A549 treated with GW870086 at 1 μM for 4 hours (cell line): ENCODE measurements at places on chromosomes 4 and X. TPM values are rescaled to one million over a fixed set of nuclear protein-coding genes. Genes with fewer than 3 reads are reported as not detected.

LRP2BP gene
- 0.06 to 0.31 TPM (median 0.14 TPM) in 5 replicates for total RNA-seq

TCP11X2 gene
- total RNA-seq = not detected in 5 replicates

FRMPD3 gene
- 0.07 to 0.11 TPM (median 0.10 TPM) in 5 replicates for total RNA-seq

FRG1 gene
- 37.8 to 43.5 TPM (median 38.1 TPM) in 5 replicates for total RNA-seq

ITM2A gene
- total RNA-seq = 0.21 TPM in 1 of 5 replicates, not detected in the others

KLHL13 gene
- total RNA-seq = 0.11 to 0.47 TPM (median 0.27 TPM) in 5 replicates

BMPR1B gene
- total RNA-seq = 4.5 to 7.4 TPM (median 6.4 TPM) in 5 replicates

AKAP14 gene
- total RNA-seq = not detected in 5 replicates

ZNF81 gene
- 3.3 to 7.7 TPM (median 6.2 TPM) in 5 replicates for total RNA-seq

MMRN1 gene
- not detected in 5 replicates for total RNA-seq

ZNF182 gene
- 2.8 to 3.9 TPM (median 3.7 TPM) in 5 replicates for total RNA-seq

SRPK3 gene
- not detected in 5 replicates for total RNA-seq

GSX2 gene
- not detected in 5 replicates for total RNA-seq

ANTXR2 gene
- total RNA-seq = 2.8 to 4.7 TPM (median 3.7 TPM) in 5 replicates

SPACA5 gene
- not detected in 5 replicates for total RNA-seq

KIF4A gene
- 26.0 to 31.5 TPM (median 27.0 TPM) in 5 replicates for total RNA-seq

PIN4 gene
- total RNA-seq = 34.5 to 59.9 TPM (median 37.9 TPM) in 5 replicates

MAGEB17 gene
- not detected in 5 replicates for total RNA-seq

SSX1 gene
- not detected in 5 replicates for total RNA-seq

CT45A3 gene
- total RNA-seq = 0.23 to 0.31 TPM (median 0.27 TPM) in 3 of 5 replicates, not detected in the others

XPNPEP2 gene
- total RNA-seq = not detected in 5 replicates

SSX4B gene
- not detected in 5 replicates for total RNA-seq

EVC2 gene
- 1.9 to 2.3 TPM (median 2.1 TPM) in 5 replicates for total RNA-seq

OTUD6A gene
- total RNA-seq = not detected in 5 replicates

LAMP2 gene
- total RNA-seq = 83.4 to 104 TPM (median 99.7 TPM) in 5 replicates

HDX gene
- 1.6 to 3.0 TPM (median 2.1 TPM) in 5 replicates for total RNA-seq

LINC00632 gene
- 0.89 to 1.9 TPM (median 1.3 TPM) in 5 replicates for total RNA-seq

BMX gene
- total RNA-seq = not detected in 5 replicates

GSTCD gene
- total RNA-seq = 3.2 to 7.7 TPM (median 5.8 TPM) in 5 replicates

GALNTL6 gene
- 0.06 to 0.22 TPM (median 0.10 TPM) in 5 replicates for total RNA-seq

ARAP2 gene
- total RNA-seq = 0.19 to 0.41 TPM (median 0.35 TPM) in 5 replicates

TNIP3 gene
- total RNA-seq = 0.16 to 0.50 TPM (median 0.45 TPM) in 4 of 5 replicates, not detected in the other

PRKG2 gene
- total RNA-seq = 0.56 to 1.2 TPM (median 0.71 TPM) in 5 replicates

CXCL5 gene
- 27.7 to 36.9 TPM (median 34.8 TPM) in 5 replicates for total RNA-seq

XAGE1A gene
- 13.4 to 38.8 TPM (median 19.6 TPM) in 3 of 5 replicates, not detected in the others for total RNA-seq

PPP4R3C gene
- total RNA-seq = not detected in 5 replicates

HTR2C gene
- total RNA-seq = not detected in 5 replicates

RBM47 gene
- total RNA-seq = 19.5 to 26.4 TPM (median 24.1 TPM) in 5 replicates

SORCS2 gene
- 2.5 to 5.0 TPM (median 4.7 TPM) in 5 replicates for total RNA-seq

STATH gene
- total RNA-seq = not detected in 5 replicates

SLIT2 gene
- total RNA-seq = 0.02 to 0.18 TPM (median 0.07 TPM) in 4 of 5 replicates, not detected in the other

FATE1 gene
- total RNA-seq = not detected in 5 replicates

ENPEP gene
- 0.05 to 0.32 TPM (median 0.18 TPM) in 4 of 5 replicates, not detected in the other for total RNA-seq

NKX1-1 gene
- total RNA-seq = not detected in 5 replicates

SLC10A4 gene
- total RNA-seq = 4.5 to 7.6 TPM (median 7.4 TPM) in 5 replicates

SMPX gene
- 0.15 TPM in 1 of 5 replicates, not detected in the others for total RNA-seq

GPR78 gene
- total RNA-seq = not detected in 5 replicates

LIMCH1 gene
- total RNA-seq = 39.7 to 50.2 TPM (median 49.1 TPM) in 5 replicates

FABP2 gene
- not detected in 5 replicates for total RNA-seq

CENPE gene
- 4.6 to 8.9 TPM (median 6.9 TPM) in 5 replicates for total RNA-seq

ESX1 gene
- total RNA-seq = 0.10 to 0.16 TPM (median 0.16 TPM) in 3 of 5 replicates, not detected in the others

EFHC2 gene
- total RNA-seq = 0.11 to 0.42 TPM (median 0.30 TPM) in 5 replicates
